DMS79 treated with DMSO at 0.1 percent for 48 hours (cell line): ENCODE measurements at places on chromosomes 11 and 22.
A peak's percentile ranks its signal among the peaks of the same experiment; 100 is the strongest.

DNA sequence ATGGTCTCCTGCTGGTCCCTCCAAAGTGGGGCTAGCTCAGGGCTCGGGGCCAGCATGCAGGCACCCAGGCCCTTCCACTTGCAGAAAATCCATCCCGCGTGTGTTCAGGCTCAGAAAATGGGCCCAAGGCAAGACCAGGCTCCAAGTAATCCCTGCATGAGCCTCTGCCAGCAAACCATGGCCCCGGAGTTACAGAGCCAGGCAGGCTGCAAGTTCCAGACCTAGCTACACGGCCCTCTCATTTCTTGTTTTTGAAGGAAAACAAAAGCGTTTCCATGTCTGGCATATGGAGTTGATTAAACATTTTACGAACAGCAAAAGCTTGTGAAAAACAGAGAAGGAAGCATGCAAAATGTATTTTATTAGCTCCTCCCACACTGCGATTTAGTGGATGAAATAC lies 29.7 kb downstream of the KIAA0930 start:
- no peak for DNase-seq

DNA sequence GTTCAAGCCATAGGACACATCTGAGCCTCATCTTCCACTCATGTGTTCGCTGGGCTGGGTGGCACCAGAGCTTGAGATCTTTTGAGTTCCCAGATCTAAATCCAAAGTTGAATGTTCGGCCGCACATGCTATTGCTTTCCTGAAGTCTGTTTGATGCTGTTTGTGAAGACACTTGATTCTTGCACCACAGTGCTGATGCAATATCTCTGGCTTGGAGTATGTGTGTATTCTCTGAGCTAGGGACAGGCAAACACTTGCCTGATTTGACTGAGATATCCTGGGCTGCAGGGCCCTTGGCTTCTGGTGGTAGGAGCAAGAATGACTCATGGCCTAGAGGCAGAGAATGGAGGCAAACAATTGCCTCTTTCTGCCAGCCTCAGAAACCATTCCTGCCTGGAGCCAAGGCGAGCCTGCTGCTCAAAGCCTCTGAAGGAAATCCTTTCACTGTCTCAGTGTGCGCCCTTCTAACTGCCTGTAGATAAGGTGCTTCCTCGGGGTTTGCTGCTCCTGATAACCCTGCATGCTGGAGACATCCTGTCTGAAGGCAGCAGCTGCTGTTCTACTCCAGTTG lies 73.0 kb downstream of the CYB5R2 start:
- DNase-seq: peak; percentile 13

GRCh38 chr22:29907753-29908515 lies 25.0 kb downstream of the MTMR3 start:
- peak; percentile 57 for DNase-seq

GRCh38 chr11:106959800-106960199 lies 58.5 kb downstream of the GUCY1A2 start:
- no peak for DNase-seq

DNA sequence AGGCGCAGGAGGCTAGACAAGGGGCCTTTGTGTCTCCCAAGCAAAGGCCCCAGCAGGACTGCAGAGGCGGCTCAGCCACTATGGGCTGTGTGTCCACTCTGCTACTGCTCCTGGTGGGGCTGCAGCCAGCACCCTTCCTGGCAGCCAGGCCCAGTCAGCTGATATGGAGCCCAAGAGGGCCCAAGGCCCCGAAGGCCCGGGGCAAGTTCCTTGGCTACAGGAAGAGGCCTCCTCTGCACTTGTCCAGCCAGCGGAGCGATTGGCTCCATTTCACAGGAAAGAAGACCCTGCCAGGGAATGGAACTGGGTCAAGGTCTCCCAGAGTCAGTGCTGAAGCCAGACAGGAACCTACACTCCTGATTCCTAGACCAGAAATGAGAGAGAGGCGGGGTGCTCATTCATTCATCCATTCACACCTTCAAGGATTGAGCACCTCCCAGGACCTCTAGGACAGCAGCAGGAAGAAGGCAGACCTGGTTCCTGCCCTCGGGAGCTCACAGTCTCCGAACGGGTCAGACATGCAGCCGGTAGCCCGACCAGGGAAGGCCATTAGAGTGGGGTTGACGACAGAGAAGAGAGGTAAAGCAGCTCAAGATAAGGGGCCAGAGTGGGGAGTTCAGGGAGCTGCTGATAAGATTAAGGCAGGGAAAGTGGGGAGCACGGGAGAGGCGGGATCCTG lies 811 bp upstream of the P2RY2 start:
- no peak for DNase-seq

- no peak for DNase-seq
Measured at GRCh38 chr11:58177409-58178054, 11.3 kb upstream of the OR9Q2 start.

- peak; percentile 46 for DNase-seq
Measured at GRCh38 chr11:74307434-74307833, 4.0 kb downstream of the P4HA3 start.

- DNase-seq: no peak
Measured at GRCh38 chr11:119903389-119903788, 174.4 kb upstream of the NECTIN1 start.

- no peak for DNase-seq
Measured at GRCh38 chr11:17036666-17037658, 22.7 kb upstream of the PLEKHA7 start.

DNA sequence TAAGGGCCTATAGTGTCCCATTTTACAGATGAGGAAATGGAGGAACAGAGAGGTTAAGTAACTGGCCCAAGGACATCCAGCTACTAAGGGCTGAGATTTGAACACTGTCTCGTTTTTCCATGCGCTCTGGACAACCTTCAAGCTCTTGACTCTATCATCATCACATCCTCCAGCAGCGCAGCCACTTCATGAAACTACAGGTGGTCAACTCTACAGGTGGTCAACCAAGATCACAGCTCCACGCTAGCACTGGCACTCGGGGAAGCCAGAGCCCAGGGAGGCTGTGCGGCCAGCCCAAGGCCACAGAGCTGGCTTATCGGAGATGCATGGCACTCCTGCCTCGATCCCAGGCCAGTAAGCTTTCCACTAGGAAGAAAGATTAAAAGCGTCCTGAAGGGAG lies 40.0 kb downstream of the PHF21B start:
- DNase-seq: no peak

GRCh38 chr22:23223569-23224317 lies 43.4 kb downstream of the BCR start:
- no peak for DNase-seq

DNA sequence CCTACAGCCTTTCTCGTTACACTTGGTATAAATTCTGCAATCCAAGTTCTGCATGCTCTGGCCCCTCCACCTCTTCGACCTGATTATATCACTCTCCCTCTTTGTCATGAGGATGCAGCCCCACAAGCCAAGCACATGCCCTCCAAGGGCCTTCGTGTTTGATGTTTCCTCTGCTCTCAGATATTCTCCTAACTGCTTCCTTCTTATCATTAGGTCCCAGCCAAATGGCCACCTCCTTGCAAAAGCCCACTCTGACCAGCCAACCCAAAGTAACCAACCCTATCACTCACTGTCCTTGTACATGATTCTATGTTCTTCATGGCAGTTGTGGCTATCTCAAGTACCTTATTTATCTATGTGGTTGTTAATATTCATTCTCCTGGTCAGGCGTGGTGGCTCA lies 38.3 kb upstream of the LRRC55 start:
- no peak for DNase-seq

- DNase-seq: no peak
Measured at GRCh38 chr22:30324014-30324730, 2.6 kb downstream of the TBC1D10A start.

DNA sequence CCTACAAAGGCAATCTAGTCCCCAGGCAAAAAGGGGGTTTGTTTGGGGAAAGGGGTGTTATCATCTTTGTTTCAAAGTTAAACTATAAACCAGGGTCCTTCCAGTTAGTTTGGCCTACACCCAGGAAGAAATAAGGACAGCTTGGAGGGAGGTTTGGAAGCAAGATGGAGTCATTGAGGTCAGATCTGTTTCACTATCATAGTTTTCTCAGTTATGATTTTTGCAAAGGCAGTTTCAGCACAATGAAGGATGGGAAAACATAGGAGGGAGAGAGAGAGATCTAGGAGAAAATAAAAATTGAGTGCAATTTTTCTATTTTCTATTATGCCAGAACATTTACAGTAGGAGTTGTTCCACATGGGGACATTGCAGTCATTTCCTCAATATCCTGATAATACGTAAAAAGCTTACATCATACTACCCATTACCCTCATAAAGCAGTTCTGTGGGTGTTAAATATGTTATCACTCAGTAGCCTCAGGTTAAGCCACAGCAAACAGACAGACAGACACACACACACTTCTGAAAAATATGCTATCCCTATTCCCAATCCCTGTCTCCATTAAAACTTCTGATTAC lies 401.3 kb upstream of the FAT3 start:
- DNase-seq: no peak

GRCh38 chr11:125445731-125446130 lies 50.3 kb downstream of the FEZ1 start:
- DNase-seq: no peak

GRCh38 chr11:62088331-62088933 lies 35.4 kb upstream of the INCENP start:
- DNase-seq: peak; percentile 9

GRCh38 chr11:91981995-91982394 lies 242.6 kb upstream of the FAT3 start:
- no peak for DNase-seq

GRCh38 chr22:36577019-36577418 lies 48.1 kb upstream of the EIF3D start:
- no peak for DNase-seq

DNA sequence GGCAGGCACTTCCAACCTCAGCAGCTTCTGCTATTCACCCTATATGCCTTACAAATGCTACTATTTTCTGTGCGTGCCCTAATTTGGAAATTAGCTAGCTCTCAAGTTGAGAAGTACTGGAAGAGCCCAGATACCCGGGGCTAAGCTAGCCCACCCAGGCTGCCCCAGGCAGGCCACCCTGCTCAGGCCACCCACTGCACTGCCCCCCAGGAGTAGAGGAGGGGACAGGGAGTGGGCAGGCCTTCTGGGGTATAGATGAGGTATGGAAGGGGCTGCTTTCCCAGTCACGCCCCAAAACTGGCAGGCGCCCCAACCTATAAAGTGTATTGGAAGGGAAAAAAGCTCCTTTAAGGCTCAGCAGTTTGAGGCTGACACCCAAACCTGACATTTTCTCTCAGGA lies 43.5 kb downstream of the DRD2 start:
- DNase-seq: no peak

DNA sequence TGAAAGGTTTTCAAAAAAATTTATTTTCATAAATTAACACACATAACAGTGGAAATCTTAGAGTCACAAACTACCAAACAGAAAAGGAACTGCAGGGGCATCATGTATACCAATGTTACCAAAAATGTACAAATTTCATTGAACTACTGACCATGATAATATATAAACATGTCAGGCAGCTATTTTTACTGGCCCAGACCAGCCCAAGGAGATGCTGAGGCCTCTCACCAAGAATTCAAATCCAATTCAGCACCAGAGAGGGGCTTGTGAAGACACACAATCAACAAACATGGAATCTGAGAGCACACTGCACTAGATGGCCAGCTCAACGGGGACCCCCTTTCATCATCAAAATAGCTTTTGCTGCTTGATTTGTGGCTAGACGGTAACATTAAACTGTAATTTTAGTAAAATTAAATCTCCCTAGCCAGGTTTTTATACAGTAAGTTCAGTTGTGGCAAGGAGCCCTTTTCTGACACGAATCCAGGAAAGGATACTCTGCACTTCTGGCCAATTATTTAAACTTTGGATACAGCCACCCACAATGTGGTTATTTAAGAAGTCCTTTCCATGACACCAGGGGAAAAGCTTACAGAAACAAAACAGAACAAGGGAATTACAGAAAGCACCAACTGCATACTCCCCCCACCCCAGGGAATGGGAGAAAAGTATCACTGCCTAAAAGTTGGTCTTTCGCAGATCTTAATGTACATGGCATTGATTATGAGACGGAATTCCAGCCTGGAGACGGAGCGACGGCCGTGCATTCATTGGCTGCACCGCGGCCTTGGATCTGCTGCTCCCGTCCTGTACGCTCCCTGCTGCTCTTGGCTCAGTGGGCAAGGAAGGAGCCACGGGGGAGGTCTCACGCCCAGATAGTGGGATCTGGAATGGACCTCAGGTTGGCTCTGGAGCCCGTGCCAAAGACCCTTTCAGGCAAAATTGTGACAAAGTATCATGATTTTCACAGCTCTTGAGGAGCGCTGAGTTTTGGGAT lies 19.6 kb upstream of the PISD start:
- no peak for DNase-seq

DNA sequence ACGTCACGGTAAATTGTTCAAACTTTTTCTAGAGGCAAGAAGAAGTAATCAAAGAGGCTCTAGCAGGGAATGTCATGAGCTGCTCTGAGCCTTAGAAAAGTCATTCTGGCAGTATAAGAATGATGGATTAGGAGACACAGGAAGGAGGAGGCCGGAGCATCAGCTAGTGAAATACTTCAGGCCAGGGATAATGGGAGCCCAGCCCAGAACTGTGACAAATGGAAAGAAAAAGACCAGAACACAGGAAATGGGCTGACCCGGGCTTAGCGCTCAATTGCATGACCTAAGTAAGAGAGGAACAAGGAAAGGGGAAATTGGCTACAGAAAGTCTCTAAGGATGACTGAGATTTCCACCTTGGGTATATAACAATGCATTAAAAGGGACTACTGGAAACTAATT lies 108.6 kb downstream of the LARGE1 start:
- DNase-seq: no peak

GRCh38 chr22:30857791-30858190 lies 110.8 kb downstream of the MORC2 start:
- no peak for DNase-seq

DNA sequence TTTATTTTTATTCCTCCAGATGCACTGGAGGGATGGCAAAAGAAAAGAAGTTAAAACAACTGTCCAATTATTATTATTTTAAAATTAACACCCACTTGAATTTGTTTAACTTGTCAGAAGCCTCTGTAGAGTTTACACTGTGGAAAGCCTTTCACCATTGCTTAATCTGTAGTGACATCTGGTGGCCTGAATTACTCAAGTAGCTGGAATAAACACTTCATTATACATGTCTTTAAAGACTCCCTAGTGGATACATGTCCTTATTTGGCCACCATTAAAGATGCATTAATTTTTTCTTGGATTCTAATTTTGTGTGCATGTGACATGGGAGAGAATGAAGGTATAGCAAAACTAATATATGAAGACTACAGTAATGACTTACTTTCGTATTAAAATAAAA lies 1496.5 kb downstream of the FAM181B start:
- DNase-seq: peak; percentile 26

DNA sequence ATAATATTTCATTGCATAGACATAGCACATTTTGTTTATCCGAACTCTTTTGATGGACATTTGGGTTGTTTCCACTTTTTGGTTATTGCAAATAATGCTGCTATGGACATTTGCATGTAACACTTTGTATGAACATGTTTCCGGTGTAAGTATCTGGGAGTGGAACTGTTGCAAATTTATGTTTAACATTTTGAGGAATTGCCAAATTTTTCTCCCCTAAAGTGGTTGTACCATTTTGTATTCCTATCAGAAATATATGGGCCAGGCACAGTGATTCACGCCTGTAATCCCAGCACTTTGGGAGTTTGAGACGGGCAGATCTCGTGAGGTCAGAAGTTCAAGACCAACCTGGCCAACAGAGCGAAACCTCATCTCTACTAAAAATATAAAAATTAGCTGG lies 16.0 kb downstream of the QSER1 start:
- DNase-seq: no peak

- DNase-seq: no peak
Measured at GRCh38 chr11:112852143-112852866, 108.9 kb upstream of the NCAM1 start.
